ENCODE measurements at places on chromosomes 11 and 22. TPM values are rescaled to one million over a fixed set of nuclear protein-coding genes. Genes with fewer than 3 reads are reported as not detected.

The RSF1 gene
- total RNA-seq = 91.1 TPM

The LSP1 gene
- total RNA-seq = 58.2 TPM

The CLDN5 gene
- 223 TPM for total RNA-seq

GRCh38 chr22:30079952-30080533 is at the start of gene HORMAD2:
TSS of gene HORMAD2 (plus strand) at chr22:30080464. CDS start at chr22:30093953, 13,489 bp downstream.
- H3K27me3 ChIP-seq = no peaks in the 10 kb centered on the region
- H3K4me3 ChIP-seq = peak within 1 kb of the TSS; percentile 41
- H3K27ac ChIP-seq = peak within 1 kb of the TSS; percentile 2
- peak; percentile 83 for DNase-seq
- H3K36me3 ChIP-seq = no peaks in the 10 kb centered on the region
- H3K4me1 ChIP-seq = no peaks in the 10 kb centered on the region

DNA sequence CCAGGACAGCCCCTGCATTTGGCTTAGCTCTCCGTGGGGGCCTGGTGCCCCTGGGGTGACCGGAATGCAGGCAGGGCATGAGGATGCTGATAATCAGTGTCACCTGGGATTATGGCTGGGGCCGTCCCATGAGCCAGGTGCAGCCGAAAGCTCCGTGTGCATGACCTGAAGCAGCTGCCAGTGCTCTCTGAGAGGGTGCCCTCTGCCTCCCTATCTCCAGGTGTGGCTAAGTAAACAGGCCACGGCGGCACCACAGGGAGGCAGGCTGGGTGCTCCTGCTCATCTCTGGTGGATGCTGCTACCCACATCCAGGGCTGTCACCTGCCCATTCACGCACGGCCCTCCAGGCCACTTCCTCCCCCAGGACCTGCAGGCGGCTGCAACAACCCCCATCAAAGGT is 29.8 kb downstream of the DUSP8 start:
- H3K4me3 ChIP-seq = no peak overlapping the region
- H3K27me3 ChIP-seq = peaks cover 14% of the 10 kb centered on the region
- H3K36me3 ChIP-seq = no peaks in the 10 kb centered on the region
- H3K27ac ChIP-seq = no peak overlapping the region

DNA sequence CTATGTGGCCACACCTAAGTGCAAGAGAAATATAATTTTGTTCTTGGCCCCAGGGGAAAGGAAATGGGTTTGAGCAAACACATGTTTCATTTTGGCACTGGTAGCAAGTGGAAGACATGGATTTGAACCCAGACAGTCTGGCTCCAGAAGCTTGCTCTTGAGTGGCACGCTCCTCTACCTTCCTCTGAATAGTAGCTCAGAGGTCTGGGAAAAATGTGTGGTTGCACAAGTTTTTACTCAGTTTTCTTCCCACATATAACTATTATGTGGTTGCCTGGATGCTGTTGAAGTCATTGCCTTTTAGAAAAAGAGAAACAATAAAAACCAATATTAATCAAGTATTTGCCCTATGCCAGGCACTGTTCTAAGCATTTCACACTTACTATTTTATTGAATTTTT is 16.3 kb downstream of the PARVA start:
- no peaks in the 10 kb centered on the region for H3K36me3 ChIP-seq
- H3K4me1 ChIP-seq = peaks cover 14% of the 10 kb centered on the region
- DNase-seq = no peak

DNA sequence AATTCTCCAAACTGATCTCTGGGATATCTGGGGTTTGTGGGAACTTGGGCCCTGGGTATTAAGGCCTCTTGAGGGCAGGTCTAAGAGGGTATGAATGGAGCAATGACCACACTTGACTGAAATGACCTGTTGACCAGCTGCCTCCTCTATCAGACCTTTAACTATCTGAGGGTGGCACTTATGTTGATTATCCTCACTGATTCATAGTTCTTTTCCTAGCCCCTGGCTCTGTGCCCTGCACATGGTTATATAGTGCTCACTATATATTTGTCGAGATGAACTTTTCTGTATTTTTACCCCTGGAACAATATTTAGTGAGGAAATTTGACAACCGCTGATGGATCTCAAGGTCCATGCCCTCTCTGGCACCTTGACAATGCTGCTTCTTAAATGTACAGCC is 305.5 kb upstream of the PLET1 start:
- no peak overlapping the region for H3K27ac ChIP-seq
- H3K36me3 ChIP-seq = no peaks in the 10 kb centered on the region
- DNase-seq = no peak
- H3K27me3 ChIP-seq = no peaks in the 10 kb centered on the region
- no peaks in the 10 kb centered on the region for H3K4me1 ChIP-seq
- H3K4me3 ChIP-seq = no peak overlapping the region

- no peak overlapping the region for H3K4me3 ChIP-seq
- no peak overlapping the region for H3K27ac ChIP-seq
- H3K36me3 ChIP-seq = no peaks in the 10 kb centered on the region
- H3K4me1 ChIP-seq = no peaks in the 10 kb centered on the region
- no peaks in the 10 kb centered on the region for H3K27me3 ChIP-seq
These were observed 542.5 kb upstream of the LARGE1 start for GRCh38 chr22:34462795-34463194.

- H3K4me3 ChIP-seq = no peak overlapping the region
- no peak for DNase-seq
- H3K4me1 ChIP-seq = peaks cover 15% of the 10 kb centered on the region
- no peak overlapping the region for H3K27ac ChIP-seq
- H3K27me3 ChIP-seq = no peaks in the 10 kb centered on the region
These were observed 8.6 kb downstream of the LARGE2 start for GRCh38 chr11:45930951-45931570.

GRCh38 chr11:112963368-112963955 is 2.2 kb downstream of the NCAM1 start:
- H3K27me3 ChIP-seq = no peaks in the 10 kb centered on the region
- no peak for DNase-seq
- H3K4me1 ChIP-seq = peaks cover 24% of the 10 kb centered on the region
- no peaks in the 10 kb centered on the region for H3K36me3 ChIP-seq
- H3K4me3 ChIP-seq = peak overlapping the region; percentile 42

DNA sequence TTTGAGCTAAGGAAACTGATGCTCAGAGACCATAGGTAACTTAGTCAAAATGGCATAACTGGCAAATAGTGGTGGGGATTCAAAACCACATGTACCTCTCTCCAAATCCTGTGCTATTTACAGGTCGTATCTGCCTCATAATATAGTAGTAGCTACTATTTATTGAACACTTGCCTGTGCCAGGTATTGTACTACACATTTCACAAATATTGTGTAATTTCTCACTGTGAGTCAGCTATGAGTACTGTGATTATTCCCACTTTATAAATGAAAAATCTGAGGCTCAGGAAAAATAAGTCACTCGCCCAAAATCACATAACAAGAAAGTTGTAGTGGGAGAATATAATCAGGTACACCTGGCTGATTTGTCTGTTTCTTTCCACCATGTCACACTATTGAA is 199.8 kb upstream of the FAT3 start:
- H3K36me3 ChIP-seq = no peaks in the 10 kb centered on the region
- no peak overlapping the region for H3K4me3 ChIP-seq
- H3K4me1 ChIP-seq = no peaks in the 10 kb centered on the region
- H3K27ac ChIP-seq = no peak overlapping the region
- no peak for DNase-seq

GRCh38 chr22:42317008-42317407 is 46.6 kb upstream of the TCF20 start:
- no peaks in the 10 kb centered on the region for H3K4me1 ChIP-seq
- no peak overlapping the region for H3K27ac ChIP-seq
- H3K27me3 ChIP-seq = no peaks in the 10 kb centered on the region
- peak overlapping the region; percentile 7 for H3K4me3 ChIP-seq
- DNase-seq = no peak

DNA sequence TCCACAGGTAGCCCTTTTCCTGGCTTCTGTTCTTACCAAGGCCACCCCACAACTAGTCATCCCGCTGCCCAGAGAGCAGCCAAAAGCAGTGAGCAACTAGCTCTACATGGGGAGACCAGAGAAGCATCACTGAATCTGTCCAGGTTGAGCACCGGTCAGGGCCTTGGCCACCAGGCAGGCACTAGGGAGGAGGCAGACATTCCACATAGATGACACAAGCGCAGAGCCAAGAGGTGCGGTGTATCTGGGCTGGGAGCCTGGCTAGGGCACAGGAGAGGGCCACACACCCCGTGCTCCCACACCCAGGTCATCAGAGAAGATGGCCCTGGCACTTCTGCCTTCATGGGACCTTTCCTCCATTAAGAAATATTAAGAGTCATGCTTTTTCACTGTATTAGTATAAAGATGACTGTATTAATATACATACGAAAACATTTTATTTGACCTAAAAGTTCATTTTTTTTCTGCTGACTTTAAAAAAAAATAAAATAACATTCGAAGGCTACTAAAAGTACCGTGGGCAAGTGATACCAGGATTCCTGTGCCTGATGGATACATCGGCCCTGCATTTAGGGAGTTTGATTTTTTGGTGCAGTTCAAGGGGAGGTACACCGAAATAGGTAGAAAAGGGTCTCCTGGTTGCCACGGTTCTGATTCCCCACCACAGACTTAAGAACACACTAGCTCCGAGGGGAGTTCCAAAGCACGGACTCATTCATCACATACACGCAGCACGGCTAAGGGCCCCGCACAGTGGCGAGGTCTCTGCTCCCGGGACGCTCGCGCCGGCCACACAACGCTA is 1.2 kb downstream of the DGCR2 start:
- peak overlapping the region; percentile 95 for H3K27ac ChIP-seq
- peak; percentile 82 for DNase-seq
- peaks cover 52% of the 10 kb centered on the region for H3K4me1 ChIP-seq
- no peaks in the 10 kb centered on the region for H3K27me3 ChIP-seq

- peaks cover 19% of the 10 kb centered on the region for H3K4me1 ChIP-seq
- H3K27ac ChIP-seq = peak overlapping the region; percentile 72
- H3K36me3 ChIP-seq = no peaks in the 10 kb centered on the region
These were observed 57.6 kb downstream of the NAV2 start for GRCh38 chr11:19770277-19770676.

DNA sequence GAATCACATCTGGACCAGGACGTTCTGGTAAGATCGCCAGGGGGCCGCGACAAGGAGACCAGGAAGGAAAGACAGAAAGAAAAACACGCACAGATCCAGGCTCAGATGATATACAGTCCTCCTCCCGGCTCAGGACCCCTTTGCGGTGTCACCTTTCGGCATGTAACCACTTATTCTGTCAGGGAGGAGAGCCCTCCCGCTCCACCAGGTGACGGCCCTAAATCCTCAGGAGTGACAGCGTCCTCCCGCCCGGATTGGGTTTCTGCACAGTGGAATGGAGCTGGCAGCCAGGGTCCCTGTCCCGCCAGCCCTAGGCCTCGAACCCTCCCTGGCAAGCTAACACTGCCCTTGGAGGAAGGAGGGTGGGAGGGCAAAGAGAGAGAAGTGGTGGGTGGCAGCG is 24.3 kb upstream of the KCNQ1OT1 start:
- H3K27me3 ChIP-seq = no peaks in the 10 kb centered on the region
- peaks cover 3% of the 10 kb centered on the region for H3K4me1 ChIP-seq
- H3K27ac ChIP-seq = no peak overlapping the region
- H3K4me3 ChIP-seq = no peak overlapping the region

DNA sequence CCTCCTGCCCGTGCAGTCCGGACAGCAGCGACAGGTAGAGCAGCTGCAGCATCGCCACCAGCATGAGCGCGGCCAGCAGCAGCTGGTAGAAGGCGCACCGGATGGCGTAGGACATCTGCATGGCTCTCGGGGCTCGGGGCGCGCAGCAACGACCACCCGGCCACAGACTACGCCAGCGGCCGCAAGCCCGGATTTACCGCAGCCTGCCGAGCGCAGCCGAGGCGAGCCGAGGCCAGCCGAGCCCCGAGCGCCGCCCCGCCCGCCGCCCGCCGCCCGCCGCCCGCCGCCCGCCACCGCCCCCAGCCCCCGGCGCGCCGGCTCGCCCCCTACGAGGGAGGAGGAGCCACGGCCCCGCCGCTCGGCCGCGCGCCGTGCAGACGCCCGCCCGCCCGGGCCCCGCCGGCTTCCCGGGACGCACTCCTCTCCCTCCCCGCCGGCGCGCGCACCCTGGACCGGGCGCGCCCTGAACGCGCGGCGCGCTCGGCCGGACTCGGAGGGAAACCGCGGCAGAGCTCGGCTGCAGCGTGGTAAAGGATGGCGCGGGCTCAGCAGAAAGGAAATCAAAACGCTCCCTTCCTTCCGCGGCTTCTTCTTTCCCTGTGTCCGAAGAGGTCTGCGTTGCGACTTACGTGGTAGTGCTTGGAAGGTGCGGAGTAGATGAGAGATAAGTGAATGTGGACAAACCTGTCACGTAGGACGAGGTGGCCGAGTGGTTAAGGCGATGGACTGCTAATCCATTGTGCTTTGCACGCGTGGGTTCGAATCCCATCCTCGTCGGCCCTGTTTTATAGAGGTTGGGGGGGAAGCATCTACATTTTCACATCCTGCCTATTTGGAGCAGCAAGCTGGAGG is at the start of gene B4GAT1:
B4GAT1 (minus strand) TSS at position 205 of the 852 bp plus-strand sequence; CDS start at position 121, 84 bp downstream.
- peak within 1 kb of the TSS; percentile 89 for H3K27ac ChIP-seq
- no peaks in the 10 kb centered on the region for H3K27me3 ChIP-seq
- peak within 1 kb of the TSS; percentile 84 for H3K4me3 ChIP-seq
- peak; percentile 95 for DNase-seq
- peaks cover 3% of the 10 kb centered on the region for H3K36me3 ChIP-seq

DNA sequence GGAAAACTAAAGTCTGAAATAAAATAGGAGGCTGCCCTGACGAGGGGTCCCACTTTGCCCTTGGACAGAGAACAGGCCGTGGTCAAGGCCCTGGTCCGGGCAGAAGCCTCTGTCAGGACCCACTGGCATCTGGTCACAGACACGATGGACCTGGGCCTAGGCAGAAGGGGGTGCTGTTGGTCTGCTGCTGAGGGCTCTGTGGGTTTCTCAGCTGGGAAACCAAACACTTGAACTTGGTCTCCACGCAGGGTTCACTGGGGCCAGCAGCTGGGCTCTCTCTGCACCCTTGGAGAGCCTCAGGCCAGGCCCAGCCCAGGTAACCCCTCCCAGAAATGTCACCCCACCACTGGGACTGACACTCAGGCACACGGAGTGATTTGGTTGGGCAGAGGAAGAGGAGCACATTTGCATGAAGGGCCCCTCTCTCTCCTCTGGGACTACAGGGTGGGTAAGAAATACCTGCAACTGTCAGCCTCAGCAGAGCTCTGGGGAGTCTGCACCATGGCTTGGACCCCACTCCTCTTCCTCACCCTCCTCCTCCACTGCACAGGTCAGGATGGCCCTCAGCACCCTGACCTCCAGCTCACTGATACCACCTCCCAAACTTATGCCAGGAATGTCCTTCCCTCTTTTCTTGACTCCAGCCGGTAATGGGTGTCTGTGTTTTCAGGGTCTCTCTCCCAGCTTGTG is 48.1 kb upstream of the TOP3B start:
- H3K27ac ChIP-seq = no peak overlapping the region

Data from upper lobe of left lung (tissue), 6 donors.